ENCODE measurements at places on chromosomes 11 and 22.

DNA sequence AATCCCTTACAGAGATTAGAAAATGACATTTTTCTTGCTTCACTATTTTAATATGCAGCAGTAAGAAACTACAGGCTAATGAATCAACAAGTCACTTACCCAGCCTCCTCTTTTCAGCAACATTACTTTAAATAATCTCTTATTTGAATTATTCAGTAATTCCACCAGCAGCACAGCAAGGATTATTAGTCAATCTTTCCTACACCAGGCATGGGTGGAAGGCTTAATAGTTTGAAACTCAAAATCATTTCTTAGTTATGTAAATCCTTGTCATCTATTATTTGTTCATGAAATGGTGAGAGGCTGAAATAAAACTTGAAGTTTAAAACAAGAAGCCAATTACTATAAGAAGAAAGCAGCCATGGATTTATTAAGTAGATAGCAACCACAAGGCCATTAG, 530.5 kb downstream of the KCNA4 start:
- DNase-seq: no peak

- DNase-seq: no peak
These were observed 1.7 kb downstream of the TM7SF2 start for GRCh38 chr11:65113361-65113756.

GRCh38 chr11:62390722-62391121, 28.1 kb upstream of the SCGB1A1 start:
- DNase-seq: no peak

GRCh38 chr11:117620086-117620485, 176.9 kb downstream of the DSCAML1 start:
- DNase-seq: no peak

DNA sequence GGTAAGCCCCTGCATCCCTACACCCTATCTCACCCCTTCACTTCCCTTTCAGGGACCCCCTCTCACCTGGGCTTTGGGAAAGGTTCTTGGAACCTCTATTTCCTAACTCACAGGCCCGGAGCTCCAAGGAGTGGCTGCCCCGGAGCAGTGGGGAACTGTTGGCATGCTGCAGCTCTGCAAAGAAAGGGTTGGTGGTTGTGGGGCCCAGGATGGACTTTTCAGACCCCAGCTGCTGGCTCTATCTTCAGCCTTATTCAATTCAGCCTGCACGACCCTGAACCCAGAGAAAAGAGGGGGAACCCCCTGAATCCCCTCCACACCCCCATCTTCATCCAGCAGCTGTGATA, 10.0 kb downstream of the ROBO4 start:
- no peak for DNase-seq

GRCh38 chr11:66619080-66619554, 2.7 kb downstream of the RBM14 start:
- DNase-seq: no peak

DNA sequence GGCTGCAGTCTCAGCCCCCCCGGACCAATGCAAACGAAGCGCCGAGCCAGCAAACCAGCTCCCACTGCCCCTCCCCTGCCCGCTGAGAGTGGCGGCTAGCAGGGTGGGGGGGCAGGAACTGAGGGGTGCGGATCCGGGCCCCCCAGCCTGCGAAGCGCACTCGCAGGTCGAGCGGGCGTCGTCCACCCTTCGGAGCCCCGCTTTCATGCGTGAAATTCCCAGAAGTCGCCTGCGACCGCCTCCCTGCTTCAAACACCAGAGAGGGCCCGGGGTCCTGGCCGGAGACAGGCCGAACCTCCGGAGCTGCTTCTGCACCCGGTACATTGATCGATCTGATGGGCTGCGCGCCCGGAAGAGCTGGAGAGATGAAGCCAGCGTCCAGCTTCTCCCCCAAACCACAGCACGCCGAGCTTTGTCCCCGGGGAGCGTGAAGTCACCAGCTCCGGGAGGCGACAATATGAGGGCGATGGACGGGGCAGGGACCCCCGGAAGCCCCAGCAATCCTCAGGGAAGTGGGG, 646 bp upstream of the PATZ1 start:
- DNase-seq: no peak

GRCh38 chr11:40405614-40406013, 1053.8 kb downstream of the LRRC4C start:
- DNase-seq: no peak

- no peak for DNase-seq
These were observed 83.9 kb upstream of the TIMP3 start for GRCh38 chr22:32717337-32718240.

DNA sequence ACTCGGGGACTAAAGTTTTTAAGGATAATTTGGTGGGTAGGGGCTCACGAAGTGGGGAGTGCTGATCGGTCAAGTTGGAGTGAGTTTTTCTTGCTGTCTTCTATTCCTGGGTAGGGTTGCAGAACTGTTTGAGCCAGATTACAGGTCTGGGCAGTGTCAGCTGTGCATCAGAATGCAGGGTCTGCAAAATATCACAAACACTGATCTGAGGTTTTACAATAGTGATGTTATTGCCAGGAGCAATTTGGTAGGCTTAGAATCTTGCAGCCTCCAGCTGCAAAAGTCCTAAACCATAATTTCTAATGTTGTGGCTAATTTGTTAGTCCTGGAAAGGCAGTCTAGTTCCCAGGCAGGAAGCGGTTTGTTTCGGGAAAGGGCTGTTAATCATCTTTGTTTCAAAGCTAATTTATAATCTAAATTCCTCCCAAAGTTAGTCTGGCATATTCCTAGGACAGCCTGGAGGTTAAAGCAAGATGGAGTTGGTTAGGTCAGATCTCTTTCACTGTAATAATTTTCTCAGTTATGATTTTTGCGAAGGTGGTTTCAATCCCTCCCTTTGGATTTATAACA, 39.7 kb upstream of the CALCA start:
- DNase-seq: no peak

All from non-pigmented ciliary epithelial cell (primary cell).